ENCODE measurements at places on chromosomes 2 and 18.

GRCh38 chr2:117587310-117587709 is 227.2 kb upstream of the DDX18 start:
- DNase-seq, result no peak

DNA sequence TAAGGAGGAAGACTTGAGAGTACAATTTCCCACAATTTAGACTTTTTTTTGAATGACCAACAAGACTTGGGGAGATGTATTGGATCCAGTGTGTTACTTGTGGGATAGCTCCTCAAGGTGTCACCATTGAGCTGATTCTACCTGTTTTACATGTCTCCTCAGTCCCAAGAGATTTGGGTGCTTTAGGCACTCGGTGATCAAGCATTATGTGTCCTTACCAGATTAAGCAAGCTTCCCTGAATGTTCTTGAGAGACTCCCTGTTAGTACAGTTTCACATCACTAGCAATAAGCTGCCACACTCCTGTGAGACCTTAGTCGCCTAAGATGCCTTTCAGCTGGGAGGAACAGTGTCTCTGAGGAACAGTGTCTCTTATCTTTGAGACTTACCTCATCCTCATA is 384.3 kb upstream of the SYT4 start:
- peak; percentile 49 for DNase-seq

- DNase-seq, result no peak
These were observed 199.8 kb downstream of the KCNE4 start for GRCh38 chr2:223251656-223252229.

- DNase-seq, result peak; percentile 42
These were observed 624 bp downstream of the METTL8 start for GRCh38 chr2:171432969-171433762.

GRCh38 chr2:80252294-80252986 is 52.1 kb downstream of the LRRTM1 start:
- DNase-seq, result no peak

Data from myocyte (in vitro differentiated cells).